Mesothelial cell of epicardium (in vitro differentiated cells): ENCODE measurements at places on chromosomes 6 and 20.

DNA sequence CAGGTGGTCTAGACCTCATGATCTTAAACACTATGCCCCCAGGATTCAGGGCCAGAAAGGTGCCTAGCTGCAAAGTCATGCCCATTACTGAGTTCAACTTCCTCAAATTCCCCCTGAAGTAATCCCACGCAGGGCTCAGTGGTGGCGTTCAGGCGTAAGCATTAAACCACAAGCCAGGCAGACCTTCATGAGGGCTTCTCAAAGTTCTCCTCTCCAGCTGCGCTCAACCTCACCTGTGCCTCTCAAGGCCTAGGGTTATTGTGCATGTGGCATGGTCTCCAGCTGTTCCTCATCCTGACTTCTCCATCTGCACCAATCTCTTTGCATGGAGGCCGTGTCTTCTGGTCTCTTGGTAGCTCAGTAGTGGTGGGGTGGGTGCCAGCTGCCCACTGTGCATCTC lies 113.6 kb downstream of the TSHZ2 start:
- DNase-seq = no peak

GRCh38 chr6:7917729-7918128 lies 7.1 kb upstream of the TXNDC5 start:
- DNase-seq = no peak

DNA sequence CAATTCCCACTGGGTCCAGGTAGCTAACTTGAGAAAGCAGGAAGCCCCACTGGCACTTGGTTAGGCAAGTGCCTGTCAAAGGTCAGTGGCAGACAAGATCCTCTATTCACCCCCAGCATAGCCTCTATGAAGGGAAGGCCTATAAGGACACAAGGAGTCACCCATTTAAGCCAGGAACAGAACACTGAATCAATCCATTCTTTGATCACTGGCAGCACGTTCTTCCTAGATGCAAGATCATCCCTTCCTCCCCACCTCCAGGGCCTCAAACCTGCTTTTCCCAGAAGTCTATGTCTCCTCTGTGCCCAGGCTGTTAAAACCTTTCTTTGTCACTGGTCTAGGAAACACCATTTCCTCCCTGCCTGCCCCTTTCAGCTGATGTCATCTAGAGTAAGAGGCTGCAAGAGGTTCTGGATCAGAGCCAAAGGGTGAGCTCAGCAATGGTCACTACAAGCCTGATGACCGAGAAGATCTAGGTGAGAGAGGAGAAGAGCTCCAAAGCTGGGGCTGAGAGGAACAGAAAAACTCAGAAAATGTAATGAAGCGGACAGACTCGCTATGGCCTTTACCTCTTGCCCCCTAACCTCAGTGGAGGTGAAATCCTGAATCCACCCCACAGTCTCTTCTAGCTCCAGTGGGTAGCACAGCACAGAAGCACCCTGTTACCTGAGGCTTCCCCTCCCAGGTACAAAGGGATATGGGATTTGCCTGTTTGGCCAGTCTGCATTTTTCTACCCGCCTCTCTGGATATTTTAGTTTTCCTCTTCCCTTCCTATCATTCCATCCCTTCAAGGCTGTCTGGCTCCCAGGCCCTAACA lies 1.8 kb downstream of the GTPBP2 start:
- no peak for DNase-seq

DNA sequence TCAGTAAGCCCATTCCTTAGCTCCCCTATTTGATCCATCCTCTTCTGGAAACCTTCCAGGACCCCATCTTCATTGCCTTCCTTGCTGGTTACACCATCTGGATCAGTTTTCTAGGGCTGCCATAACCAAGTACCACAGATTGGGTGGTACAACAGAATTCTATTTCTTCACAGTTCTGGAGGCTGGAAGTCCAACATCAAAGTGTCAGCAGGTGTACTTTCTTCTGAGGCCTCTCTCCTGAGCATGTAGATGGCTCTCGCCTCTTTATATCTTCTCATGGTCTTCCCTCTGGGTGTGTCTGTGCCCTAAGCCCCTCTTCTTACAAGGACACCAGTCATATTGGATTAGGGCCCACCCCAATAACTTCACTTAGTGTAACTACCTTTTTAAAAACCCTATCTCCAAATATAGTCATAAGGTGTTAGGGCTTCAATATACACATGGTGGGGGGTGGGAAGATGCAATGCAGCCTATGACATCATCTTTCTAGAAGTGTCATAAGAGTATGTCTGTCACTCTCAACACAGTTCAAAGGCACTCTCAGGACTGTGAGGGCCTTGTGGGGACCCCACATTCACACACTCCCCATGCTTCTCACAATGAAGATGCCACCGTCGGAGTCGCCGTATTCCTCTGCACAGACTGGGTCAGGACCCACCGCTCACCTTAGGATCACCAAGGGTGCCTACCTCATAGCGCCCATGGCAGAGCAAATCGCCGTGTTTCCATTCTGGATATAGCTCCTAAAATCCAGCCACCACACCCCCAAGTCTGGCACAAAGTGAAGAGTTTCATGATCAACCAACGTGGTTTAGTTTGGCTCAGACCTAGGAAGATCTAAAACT lies 12.2 kb upstream of the PRND start:
- DNase-seq = no peak

- DNase-seq = no peak
Observed at GRCh38 chr6:120320481-120321162, 971.1 kb upstream of the MAN1A1 start.

DNA sequence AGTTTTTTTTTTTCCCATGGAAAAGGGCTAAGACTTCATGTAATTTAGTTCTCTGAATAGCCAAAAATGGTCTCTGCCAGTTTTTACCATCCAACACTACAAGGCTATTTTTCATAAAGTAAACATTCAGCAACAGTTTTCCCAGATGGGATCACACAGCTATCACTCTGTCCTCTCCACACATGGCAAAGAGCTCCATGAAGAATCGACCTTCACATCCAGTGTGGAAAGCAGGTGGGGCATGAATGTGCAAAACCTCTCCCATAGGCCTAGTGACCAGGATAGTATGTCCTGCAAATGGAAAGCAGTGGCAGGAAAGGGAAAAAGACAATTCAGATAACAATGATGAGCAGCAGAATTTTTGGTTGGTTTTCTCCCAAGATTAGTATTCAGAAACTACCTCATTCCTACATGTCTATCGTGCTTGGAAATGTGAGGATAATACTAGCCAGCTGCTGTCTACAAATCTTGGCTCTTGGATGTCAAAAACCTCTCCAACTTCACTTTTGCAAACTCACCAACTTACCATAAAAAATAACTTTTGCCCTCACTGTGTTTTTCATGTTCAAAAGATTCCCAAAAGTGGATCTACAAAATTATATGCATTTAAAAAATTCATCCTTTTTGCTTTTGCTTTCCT lies 159.7 kb upstream of the MCHR2 start:
- no peak for DNase-seq

DNA sequence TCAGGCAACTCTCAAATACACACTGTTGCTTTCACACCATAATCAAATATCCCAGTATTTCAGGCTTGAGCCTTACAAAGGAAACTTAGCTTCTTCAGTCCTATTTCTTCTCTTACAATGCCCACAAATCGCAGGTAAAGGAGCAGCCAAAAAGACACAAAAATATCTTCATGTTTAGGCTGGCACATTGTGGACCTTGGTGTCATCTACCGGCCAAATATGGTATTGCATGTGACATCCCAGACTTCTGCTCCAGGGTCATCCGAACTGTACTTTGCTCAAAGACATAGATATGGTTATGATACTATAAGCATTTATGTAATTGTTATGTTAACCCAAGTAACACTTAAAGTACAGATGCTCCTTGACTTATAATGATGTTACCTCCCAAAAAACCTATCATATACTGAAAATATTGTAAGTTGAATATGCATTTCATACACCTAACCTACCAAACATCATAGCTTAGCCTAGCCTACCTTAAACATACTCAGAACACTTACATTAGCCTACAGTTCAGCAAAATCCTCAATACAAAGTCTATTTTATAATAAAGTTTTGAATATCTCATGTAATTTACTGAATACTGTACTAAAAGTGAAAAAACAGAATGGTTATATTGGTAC lies 4.6 kb downstream of the OR2H2 start:
- no peak for DNase-seq

DNA sequence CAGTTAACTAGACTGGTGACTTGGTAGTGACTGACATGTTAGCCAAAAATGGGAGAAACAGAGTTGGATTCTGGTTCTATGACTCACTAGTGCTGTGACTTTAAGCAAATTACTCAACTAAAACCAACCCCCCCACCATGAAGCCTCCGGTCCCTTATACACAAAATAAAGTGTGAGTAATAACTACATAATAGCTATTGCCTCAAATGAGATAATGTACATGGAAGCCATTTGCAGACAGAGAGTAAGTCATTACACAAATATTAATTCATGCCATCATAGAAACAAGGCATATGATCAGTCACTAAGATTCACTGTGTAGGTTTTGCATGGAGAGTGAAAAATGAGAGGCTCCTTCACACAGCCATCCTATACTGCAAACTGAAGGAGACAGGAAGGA lies 111.9 kb downstream of the HIVEP2 start:
- no peak for DNase-seq

GRCh38 chr6:168427184-168427583 lies 13.8 kb upstream of the SMOC2 start:
- DNase-seq = peak; percentile 35
